ENCODE measurements at places on chromosomes 16 and 17. TPM values are rescaled to one million over a fixed set of nuclear protein-coding genes. Genes with fewer than 3 reads are reported as not detected.

GRCh38 chr17:6571452-6571781 is 15.1 kb upstream of the PITPNM3 start:
- H3K36me3 ChIP-seq, result no peaks in the 10 kb centered on the region
- DNase-seq, result no peak
- H3K4me3 ChIP-seq, result no peak overlapping the region
- H3K4me1 ChIP-seq, result peaks cover 14% of the 10 kb centered on the region
- no peak overlapping the region for H3K27ac ChIP-seq
- H3K27me3 ChIP-seq, result no peaks in the 10 kb centered on the region

GRCh38 chr16:89369266-89369895 is 121.0 kb downstream of the ANKRD11 start:
- H3K27me3 ChIP-seq, result no peaks in the 10 kb centered on the region
- peak overlapping the region; percentile 68 for H3K27ac ChIP-seq
- peaks cover 94% of the 10 kb centered on the region for H3K4me1 ChIP-seq

DNA sequence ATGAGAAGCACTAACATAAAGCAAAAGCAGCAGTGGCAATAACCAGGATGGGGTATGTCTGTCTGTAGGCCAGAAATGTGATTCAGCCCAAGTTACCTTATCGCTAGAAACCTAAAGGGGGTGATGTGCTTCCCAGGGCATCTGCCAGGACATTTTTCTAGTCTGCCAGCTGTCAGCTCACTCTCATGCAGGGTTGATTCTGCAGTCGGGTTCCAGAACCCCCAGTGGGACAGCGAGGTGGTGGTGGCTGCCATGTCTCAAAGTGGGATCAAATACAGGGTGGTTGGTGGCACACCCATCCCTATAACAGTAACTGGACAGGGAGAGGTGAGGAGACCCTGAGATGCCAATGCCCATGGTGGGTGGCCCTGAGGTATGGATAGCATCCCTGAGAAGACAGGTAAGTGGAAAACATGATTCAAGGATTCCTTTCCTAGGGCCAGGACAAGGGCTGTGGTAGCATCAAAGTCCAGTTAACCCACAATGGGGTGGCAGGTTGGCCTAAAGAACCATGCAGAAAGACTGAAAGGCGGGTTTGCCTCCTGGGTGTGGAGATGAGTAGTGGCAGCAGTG is 84.3 kb downstream of the TNFRSF13B start:
- no peaks in the 10 kb centered on the region for H3K36me3 ChIP-seq
- DNase-seq, result no peak
- no peaks in the 10 kb centered on the region for H3K4me1 ChIP-seq
- no peak overlapping the region for H3K27ac ChIP-seq

DNA sequence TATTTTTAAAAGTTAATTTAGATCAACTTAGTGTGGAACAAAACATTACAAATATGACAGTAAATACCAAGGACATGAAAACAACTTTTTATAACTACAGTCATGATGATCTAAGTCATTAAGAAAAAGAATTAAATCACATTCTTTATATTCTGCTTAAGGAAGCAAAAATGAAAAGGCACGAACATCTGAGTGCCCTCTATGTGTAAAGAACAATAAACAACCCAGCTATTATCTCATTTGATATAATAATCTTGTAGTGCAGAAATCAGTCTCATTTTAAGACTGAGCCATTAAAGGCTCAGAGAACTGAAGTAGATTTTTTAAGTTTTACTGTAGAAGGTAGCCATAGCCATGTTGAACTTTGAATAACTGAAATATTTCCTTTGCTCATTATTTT is 13.4 kb downstream of the MYO1D start:
- H3K4me3 ChIP-seq, result no peak overlapping the region
- no peak overlapping the region for H3K27ac ChIP-seq
- H3K4me1 ChIP-seq, result peaks cover 6% of the 10 kb centered on the region
- H3K36me3 ChIP-seq, result no peaks in the 10 kb centered on the region
- H3K27me3 ChIP-seq, result no peaks in the 10 kb centered on the region

- no peaks in the 10 kb centered on the region for H3K27me3 ChIP-seq
- H3K4me3 ChIP-seq, result no peak overlapping the region
- no peak overlapping the region for H3K27ac ChIP-seq
- DNase-seq, result no peak
- no peaks in the 10 kb centered on the region for H3K4me1 ChIP-seq
Observed at GRCh38 chr16:80680839-80681238, 123.6 kb downstream of the CDYL2 start.

- H3K27ac ChIP-seq, result no peak overlapping the region
- H3K4me1 ChIP-seq, result no peaks in the 10 kb centered on the region
- DNase-seq, result no peak
- no peaks in the 10 kb centered on the region for H3K27me3 ChIP-seq
- no peaks in the 10 kb centered on the region for H3K36me3 ChIP-seq
Observed at GRCh38 chr17:20085283-20085845, 76.2 kb downstream of the SPECC1 start.

DNA sequence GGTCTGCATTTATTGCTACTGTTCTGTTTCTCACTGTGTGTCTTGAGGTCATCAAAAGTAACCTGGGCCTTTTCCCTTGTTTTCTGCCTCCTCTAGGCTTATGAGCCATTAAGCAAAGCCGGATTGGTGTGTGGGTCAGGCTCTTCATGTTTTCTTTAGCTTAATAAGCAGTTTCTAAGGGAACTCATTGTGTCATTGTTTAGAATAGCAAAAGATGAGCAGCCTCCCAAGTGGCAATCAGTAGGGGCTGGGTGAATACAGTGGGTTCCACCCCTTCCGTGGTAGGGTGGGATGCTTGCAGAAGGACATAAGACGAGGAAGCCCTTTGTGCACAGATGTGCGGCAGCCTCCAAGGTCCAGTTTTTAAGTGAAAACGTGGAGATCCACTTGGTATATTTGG is 34.5 kb downstream of the ABCC1 start:
- H3K4me3 ChIP-seq, result no peak overlapping the region
- H3K36me3 ChIP-seq, result no peaks in the 10 kb centered on the region
- H3K27me3 ChIP-seq, result no peaks in the 10 kb centered on the region

DNA sequence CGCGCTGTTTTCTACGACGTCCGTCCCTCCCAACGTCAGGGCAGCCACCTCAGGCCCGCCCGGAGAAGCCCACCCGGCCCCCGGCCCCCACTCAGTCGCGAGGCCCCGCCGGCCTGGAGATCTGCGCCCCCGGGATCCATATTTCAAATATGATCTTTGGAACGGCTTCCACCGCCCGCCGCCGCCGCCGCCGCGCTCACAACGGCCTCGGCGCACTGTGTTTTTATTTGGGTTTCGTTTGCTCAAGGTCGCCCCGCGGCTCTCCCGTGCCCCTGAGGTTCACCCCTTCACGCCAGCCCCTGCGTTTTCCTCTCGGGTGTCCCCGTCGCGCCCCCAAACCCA is 4.2 kb upstream of the CBX4 start:
- peak overlapping the region; percentile 41 for H3K27ac ChIP-seq
- no peak for DNase-seq
- H3K27me3 ChIP-seq, result peaks cover 21% of the 10 kb centered on the region
- H3K4me1 ChIP-seq, result peaks cover 66% of the 10 kb centered on the region

DNA sequence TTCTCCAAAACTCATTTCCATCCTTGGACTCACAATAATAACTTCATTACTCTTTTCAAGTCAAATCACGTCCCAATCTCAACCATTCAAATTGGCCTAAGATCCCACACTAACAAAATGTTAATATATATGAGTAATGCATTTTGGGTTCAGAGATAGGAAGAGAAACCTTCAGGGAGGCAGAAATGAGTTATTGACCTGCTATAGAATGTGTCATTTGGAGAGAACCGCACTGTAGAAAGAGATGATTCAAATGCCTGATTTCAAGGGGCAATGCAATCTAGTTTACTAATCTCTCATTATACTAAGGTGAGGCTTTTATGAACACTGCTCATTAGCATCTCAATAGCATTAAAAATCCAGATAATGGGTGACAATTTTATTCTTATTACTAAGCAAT is 1595.0 kb upstream of the GOT2 start:
- DNase-seq, result no peak
- no peak overlapping the region for H3K4me3 ChIP-seq
- H3K27me3 ChIP-seq, result no peaks in the 10 kb centered on the region

DNA sequence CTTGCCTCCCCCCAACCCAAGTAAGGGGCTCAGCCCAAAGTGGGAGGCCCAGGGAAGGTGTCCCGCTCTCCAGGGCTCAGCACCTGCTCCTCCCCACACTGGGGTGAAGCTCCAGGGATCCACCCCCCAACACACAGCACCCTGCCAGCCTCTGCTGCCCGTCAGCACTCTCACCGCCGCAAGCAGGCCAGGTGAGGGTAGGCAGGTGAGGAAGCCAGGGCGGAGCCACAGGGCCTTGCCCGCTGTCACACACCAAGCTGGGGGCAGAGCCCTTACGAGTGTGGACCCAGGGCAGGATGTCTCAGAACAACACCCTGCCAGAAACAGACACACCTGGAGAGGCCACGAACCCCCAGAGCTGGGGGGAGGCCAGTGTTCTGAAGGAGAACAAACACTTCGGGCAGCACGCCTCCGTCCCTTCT is 19.5 kb downstream of the PLLP start:
- DNase-seq, result no peak
- no peaks in the 10 kb centered on the region for H3K36me3 ChIP-seq

DNA sequence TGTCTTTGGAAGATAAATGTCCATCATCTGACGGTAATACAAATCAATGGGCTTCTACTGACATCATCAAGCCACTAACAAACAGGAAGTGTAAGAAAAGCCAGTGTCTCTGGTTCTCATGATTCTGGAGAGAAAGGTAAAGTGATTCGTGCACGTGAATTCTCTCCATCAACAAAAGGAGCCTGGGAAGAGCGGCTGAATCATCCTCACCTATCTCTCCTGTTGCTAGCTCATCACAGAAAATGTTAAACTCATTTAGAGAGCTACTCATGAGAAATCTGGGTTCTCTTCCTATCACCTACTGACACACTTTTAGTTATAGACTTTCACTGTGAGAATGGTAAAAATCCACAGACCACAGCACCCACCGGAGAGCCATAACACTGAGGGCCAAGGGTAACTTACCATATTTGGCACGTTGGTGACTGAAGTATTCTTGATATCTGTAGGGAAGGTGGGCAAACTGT is 70.3 kb downstream of the CREBBP start:
- H3K4me1 ChIP-seq, result peaks cover 4% of the 10 kb centered on the region
- no peak overlapping the region for H3K4me3 ChIP-seq
- no peaks in the 10 kb centered on the region for H3K27me3 ChIP-seq
- H3K27ac ChIP-seq, result no peak overlapping the region
- DNase-seq, result no peak
- peaks cover 8% of the 10 kb centered on the region for H3K36me3 ChIP-seq

GRCh38 chr17:44636562-44636961 is 19.7 kb upstream of the MEIOC start:
- no peaks in the 10 kb centered on the region for H3K36me3 ChIP-seq
- H3K27ac ChIP-seq, result no peak overlapping the region
- peaks cover 17% of the 10 kb centered on the region for H3K27me3 ChIP-seq
- no peak for DNase-seq
- H3K4me1 ChIP-seq, result no peaks in the 10 kb centered on the region

GRCh38 chr17:79730769-79731483 is at the start of gene ENPP7:
Gene ENPP7 (plus strand): TSS chr17:79730943. CDS start chr17:79731140, 197 bp downstream.
- H3K4me3 ChIP-seq, result no peak within 1 kb of the TSS
- no peak for DNase-seq
- H3K4me1 ChIP-seq, result peaks cover 23% of the 10 kb centered on the region
- no peaks in the 10 kb centered on the region for H3K27me3 ChIP-seq

DNA sequence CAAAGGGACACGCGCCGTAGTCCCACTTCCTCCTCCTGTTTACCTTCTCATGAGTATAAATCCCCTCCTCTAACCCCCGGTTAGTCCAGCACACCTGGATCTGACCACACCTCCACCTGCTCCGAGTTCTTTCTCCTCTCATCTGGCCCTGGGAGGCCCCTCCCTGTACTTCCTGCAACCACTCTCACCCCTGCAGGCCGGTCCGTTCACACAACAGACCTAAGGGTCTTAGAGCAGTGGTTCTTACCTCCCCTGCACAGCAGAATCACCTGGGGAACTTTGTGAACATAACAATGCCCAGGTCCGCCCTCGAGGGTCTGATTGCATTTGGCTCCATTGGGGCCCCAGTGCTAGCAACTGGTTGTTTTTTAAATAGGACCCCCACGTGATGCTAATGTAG is 24.8 kb downstream of the TMEM114 start:
- H3K36me3 ChIP-seq, result no peaks in the 10 kb centered on the region
- DNase-seq, result no peak
- no peak overlapping the region for H3K4me3 ChIP-seq

GRCh38 chr17:69367298-69367697 is 40.4 kb upstream of the ABCA5 start:
- no peak overlapping the region for H3K4me3 ChIP-seq
- H3K4me1 ChIP-seq, result no peaks in the 10 kb centered on the region
- H3K27me3 ChIP-seq, result no peaks in the 10 kb centered on the region
- H3K36me3 ChIP-seq, result no peaks in the 10 kb centered on the region
- no peak overlapping the region for H3K27ac ChIP-seq
- DNase-seq, result no peak

GRCh38 chr17:40568074-40568836 is 3.0 kb upstream of the CCR7 start:
- no peak overlapping the region for H3K27ac ChIP-seq
- peaks cover 9% of the 10 kb centered on the region for H3K27me3 ChIP-seq
- H3K4me3 ChIP-seq, result no peak overlapping the region
- no peak for DNase-seq

DNA sequence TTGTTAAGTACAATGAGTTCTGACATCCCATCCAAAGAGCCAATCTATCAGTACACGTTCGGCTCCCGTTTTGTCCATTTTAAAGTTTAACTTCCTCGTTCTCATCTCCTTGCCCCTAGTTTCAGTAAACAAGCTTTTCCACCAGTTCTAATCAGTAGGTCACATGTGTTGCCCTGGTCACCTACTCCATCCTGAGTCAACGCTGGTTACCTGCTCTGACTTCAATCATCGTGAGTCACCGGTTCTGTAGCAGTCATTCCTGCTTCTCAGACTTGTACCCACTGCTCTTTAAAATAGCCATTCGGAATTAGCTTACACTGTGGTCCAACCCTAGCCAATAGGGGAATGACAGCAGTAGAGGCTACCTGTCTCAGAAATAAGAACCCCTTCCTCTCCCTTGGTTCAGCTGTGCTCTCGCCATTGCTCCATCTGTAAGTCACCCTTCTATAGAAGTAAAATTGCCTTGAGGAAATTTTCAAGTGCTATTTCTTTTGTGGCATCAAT is 191.0 kb downstream of the CPPED1 start:
- H3K27me3 ChIP-seq, result no peaks in the 10 kb centered on the region
- H3K27ac ChIP-seq, result no peak overlapping the region
- no peak overlapping the region for H3K4me3 ChIP-seq
- H3K4me1 ChIP-seq, result no peaks in the 10 kb centered on the region

GRCh38 chr17:14459955-14460354 is 159.1 kb downstream of the HS3ST3B1 start:
- H3K4me3 ChIP-seq, result no peak overlapping the region
- H3K27me3 ChIP-seq, result no peaks in the 10 kb centered on the region
- no peaks in the 10 kb centered on the region for H3K36me3 ChIP-seq
- H3K27ac ChIP-seq, result no peak overlapping the region
- DNase-seq, result no peak

Gene HEATR9
- not detected for total RNA-seq

Gene KRTAP4-8
- total RNA-seq, result not detected

Gene ZFP3
- 1.4 TPM for total RNA-seq

Gene SPNS3
- not detected for total RNA-seq

Gene MKS1
- 10.4 TPM for total RNA-seq

Gene WDR59
- total RNA-seq, result 9.8 TPM

Gene PPM1E
- 0.23 TPM for total RNA-seq

Measured in esophagus squamous epithelium (tissue), 5 donors.